ENCODE measurements at places on chromosomes 2 and 18. TPM values are rescaled to one million over a fixed set of nuclear protein-coding genes. Genes with fewer than 3 reads are reported as not detected.

- no peak for DNase-seq
These were observed 40.0 kb upstream of the BIN1 start for GRCh38 chr2:127146820-127147502.

DNA sequence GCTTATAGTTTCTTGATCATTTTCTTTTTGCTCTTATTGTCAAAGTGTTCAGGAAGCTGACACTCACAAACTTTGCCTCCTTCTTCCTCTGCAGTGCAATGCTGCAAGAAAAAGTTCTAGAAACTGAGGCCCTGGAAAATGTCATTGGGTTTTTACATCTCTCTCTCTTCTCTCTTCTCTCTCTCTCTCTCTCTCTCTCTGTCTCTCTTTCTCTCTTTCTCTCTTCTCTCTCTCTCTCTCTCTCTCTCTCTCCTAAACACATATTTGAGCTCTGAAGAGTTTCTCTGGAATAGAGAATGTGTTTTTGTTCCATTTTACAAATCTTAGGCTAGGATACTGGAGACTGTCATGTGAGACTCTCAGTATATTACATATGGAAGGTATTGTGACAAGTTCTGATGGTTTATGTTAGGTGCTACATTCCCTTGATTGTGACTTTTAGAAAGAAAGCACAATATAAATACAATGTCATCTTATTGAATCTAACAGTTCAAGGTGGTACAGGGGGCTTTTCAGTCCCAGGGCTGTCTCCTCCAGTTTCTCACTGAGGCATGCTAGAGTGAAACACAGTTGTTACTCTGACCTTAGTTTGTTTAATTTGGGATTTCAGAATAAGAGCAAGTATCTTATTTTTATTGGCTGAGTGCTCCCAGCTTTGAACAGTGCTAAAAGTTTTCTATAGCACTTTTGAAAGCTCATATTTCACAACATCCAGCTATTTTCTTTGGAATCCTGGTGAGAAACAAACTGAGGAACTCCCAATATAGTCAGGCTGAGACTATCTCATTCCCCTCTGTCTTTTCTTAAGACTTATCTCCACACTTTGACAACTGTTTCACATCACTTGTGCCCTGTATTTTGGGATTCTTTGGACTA lies 41.4 kb upstream of the EHBP1 start:
- peak; percentile 19 for DNase-seq

GRCh38 chr2:2837746-2838547 lies 506.9 kb upstream of the MYT1L start:
- DNase-seq = no peak

DNA sequence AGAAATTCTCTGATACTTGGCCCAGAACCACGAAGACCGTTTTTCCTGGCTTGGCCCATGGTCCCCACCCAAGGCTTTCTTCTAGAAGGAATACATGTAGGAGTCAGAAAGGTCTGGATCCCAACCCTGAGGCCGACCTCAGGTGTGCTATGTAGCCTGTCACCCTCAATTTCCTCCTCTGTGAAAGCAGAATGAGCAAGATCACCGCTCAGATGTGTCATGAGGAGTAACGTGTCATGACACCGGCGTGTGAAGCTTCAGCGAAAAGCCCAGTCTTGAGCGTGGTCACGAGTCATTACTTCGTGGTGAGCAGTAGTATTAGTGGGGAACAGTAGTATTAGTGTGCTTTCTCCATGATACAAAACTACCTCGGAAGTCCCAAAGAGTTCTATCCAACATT lies 103.4 kb downstream of the ALPK2 start:
- no peak for DNase-seq

GRCh38 chr2:218435003-218435982 lies 16.4 kb downstream of the VIL1 start:
- DNase-seq = no peak

GRCh38 chr2:160741271-160741670 lies 247.7 kb upstream of the RBMS1 start:
- DNase-seq = no peak

Gene CD8A
- not detected for total RNA-seq

DNA sequence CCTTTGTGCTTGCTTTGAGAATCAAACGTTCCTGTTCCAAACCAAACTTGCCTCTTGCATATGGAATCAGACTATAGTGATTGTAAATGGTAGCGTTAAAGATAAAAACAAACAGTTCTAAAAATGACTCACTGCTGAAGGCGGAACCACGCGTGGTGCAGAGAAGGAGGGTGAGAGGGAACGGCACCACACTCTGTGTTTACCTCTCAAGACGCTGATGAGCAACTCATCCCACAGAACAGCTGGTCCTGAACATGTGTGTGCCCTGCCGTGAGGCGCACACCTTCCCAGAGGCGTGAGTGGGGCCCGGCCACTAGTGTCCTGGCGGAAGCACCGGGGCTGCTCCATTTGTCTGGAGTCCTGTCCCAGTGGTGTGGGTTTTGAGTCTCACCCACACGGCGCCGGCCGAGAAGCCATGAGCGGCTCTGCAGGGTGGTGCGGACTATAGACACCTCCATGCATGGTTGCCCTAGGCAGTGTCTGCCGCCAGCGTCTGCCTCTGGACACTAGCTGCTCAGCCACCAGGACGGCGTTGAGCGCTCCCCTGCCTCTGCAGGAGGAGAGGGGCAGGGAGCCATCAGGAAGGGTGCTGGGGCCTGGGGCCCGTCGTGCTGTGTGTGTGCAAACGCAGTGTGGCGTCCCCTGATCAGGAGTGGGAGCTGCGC lies 52.1 kb downstream of the NFATC1 start:
- DNase-seq = no peak

Gene ACMSD
- not detected for total RNA-seq

DNA sequence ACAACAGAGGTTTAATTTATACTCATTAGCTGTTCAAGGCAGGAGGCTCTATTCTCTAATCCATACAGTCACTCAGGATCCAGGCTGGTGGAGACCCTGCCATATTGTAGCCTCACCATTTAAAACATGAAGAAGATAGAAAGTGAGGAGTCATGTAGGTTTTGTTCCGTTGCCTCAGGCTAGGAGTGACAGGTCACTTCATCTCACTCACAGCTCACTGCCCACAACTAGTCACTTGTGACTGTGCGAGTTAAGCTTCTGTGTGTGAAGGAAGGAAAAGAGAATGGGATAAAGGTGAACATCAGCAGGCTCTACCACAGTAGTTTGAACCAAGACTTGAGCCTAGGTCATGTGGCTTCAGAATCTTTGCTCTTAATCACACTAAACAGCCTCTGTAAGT lies 9.0 kb upstream of the IGFBP2 start:
- no peak for DNase-seq

Gene AGXT
- not detected for total RNA-seq

Gene ZBTB7C
- total RNA-seq = not detected

GRCh38 chr18:57696271-57696670 lies 74.6 kb upstream of the NARS1 start:
- no peak for DNase-seq

Gene TDRD15
- total RNA-seq = not detected

GRCh38 chr2:180705122-180705521 lies 275.3 kb upstream of the UBE2E3 start:
- DNase-seq = no peak

DNA sequence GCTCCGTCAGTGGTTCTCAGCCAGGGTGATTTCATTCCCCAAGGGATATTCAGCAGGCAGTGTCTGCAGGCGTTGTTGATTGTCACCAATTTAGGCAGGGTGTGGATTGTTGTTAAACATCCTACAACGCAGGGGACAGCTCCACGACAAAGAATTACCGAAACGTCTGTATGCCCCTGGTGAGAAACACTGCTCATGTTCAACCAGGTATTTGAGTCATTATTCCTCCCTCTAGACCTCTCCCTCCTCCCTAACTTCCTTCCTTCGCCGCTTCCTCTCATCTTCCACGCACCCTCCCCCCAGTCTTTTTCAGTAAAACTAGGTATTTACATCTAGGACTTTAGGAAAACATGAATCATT lies 50.8 kb downstream of the NCK2 start:
- DNase-seq = peak; percentile 38

Gene MSTN
- not detected for total RNA-seq

DNA sequence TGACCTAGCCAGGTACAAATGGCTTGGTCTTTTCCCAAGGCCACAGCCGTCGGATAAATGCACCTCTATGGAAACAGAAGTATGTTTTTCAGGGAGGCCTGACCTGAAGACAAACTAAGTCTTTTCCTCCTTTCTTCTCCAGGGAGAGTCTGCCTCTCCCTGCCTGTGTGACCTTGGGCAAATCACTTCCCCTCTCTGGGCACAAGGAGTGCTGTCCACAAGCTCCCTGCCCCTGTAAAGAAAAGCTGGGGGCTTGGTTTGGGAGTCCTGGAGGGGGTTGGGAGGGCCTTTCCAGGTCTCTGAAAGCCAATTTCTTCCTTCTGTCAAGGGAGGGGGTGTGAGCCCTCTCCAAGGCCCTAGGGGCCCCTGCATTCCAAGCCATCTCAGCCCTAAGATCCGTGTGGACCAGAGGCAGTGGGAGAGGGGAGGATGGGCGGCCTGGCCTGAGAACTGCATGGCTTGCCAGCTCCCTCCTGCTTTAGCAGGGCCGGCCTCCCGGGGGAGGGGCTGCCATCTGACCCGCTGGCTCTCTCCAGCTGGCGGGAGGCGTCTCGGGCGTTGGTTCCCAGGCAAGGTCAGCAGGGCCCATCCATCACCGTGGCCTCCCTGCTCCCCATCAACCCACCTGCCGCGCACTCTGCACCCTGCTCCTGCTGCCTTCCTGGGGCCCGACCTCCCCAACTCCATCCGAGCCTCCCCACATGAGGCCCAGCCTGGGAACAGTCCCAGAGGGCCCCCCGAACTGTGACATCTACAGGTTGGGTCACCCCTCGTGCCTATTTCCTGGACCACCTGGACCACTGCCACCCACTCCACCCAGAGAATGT lies 61.4 kb downstream of the SMAD7 start:
- no peak for DNase-seq

GRCh38 chr2:196376984-196377877 lies 205.9 kb upstream of the STK17B start:
- DNase-seq = no peak

Gene CPLX4
- total RNA-seq = not detected

DNA sequence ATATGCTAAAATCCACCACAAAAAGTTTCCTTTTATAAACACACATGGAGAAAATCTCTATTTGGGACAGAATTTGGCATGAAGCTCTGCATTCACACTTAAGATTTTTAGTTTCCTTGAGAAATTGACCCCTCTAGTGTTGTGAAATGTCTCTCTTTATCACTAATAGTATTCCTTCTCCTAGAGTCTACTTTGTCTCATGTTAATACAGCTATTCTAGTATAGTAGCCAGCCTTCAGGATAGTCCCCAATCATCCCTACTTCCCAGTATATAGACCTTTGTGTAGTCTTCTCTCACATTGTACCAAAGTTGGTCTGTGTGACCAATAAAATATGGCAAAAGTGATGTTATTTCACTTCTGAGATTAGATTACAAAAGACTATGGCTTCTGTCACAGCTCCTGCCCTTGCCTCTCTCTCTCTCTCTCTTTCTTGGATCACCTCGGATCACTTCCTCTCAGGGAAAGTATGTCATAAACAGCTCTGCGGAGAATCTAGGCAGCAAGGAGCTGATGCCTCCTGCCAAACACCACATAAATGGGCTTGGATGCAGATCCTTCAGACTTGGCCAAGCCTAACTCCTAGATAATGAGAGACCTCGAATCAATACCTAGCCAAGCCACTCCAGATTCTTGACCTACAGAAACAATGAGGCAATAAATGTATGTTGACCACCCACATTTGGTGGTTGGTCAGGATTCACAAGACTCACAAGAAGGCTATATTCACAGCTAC lies 59.7 kb upstream of the NABP1 start:
- DNase-seq = no peak

Gene CIB4
- not detected for total RNA-seq

DNA sequence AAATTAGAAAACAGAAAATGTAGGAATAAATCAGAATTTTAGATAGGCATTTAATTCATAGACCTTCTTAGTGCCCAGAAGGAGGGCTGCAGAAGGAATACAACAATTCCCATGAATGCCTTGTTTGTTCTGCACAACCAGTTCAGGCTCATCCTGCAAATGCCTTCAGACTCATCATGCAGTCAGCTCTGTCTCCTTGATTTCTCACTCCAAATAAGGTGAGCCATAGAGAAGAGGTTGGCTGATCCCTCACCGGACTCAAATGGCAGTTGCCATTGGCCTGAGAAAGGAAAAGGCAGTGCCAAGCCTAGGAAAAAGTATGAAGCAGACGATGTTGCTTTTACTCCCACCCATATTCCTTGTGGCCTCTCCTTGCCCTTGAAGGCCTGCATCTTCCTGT lies 50.3 kb downstream of the DSC3 start:
- no peak for DNase-seq

DNA sequence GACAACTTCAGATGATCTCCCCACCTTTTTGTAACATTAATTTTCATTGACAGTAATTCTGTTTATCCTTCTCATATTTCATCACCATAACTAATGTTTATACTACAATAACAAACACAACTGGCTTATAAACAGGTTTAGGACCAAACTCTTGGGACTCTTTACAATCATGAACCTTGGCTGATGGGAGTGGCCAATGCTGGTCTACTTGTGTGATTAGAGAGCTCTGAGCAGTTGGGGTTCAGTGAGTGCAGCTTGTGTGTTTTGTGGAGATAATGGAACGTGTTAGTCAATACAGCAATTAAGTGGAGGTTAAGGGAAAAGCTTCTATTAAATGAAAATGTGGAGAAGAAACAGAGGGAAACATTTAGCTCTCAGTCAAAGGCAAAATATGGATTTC lies 207.1 kb downstream of the SPAG16 start:
- DNase-seq = no peak

DNA sequence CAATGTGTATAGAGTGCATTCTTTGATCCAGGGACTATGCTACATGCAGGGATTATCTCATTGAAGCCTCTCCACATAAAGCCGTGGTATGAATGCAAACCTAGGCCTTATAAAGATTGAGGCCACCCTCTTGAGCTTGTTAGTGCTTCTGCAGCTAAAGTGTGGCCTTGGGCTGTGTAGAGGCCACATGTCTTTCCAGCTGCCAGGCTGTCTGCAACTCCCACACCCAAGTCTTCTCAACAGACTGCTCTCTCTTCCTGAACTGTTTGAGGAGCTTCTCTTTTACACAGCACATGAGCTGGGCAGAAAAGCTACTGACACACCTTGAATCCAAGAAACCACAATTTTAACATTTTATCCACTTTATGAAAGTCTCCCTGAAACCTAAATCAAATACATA lies 119.2 kb upstream of the MEX3C start:
- no peak for DNase-seq

Gene APCDD1
- total RNA-seq = 0.95 TPM

Gene CRIM1
- total RNA-seq = 675 TPM

DNA sequence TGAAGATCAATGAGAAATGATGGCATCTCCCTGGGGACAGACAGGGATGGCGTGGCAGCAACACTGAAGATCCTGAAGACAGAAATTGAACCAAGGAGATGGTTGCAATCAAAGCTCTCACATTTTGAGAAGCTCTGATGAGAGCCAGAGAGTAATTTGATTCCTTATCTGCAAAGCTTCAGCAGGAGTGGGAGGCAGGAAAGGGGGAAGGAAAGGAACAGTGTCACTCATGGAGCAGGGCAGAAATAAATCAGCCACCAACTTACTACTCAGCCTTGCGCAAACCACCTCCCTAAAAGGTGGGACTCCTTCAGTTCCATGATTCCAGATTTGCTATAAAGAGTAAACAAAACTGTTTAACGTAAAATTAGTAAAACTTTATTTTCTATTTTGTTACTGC lies 119.2 kb downstream of the CACNB4 start:
- no peak for DNase-seq

Gene DLX1
- total RNA-seq = not detected

- no peak for DNase-seq
These were observed 160.3 kb downstream of the SEPTIN10 start for GRCh38 chr2:109453371-109453995.

GRCh38 chr2:107806901-107807300 lies 19.8 kb upstream of the RGPD4 start:
- no peak for DNase-seq

- DNase-seq = no peak
These were observed 10.9 kb upstream of the FZD7 start for GRCh38 chr2:202022755-202023154.

Gene SULT1C4
- 28.2 TPM for total RNA-seq

Measured in endothelial cell of umbilical vein (primary cell).